ENCODE measurements at places on chromosomes 11 and 22.

- no peak for DNase-seq
These were observed 31.2 kb downstream of the MRPL48 start for GRCh38 chr11:73818846-73819245.

DNA sequence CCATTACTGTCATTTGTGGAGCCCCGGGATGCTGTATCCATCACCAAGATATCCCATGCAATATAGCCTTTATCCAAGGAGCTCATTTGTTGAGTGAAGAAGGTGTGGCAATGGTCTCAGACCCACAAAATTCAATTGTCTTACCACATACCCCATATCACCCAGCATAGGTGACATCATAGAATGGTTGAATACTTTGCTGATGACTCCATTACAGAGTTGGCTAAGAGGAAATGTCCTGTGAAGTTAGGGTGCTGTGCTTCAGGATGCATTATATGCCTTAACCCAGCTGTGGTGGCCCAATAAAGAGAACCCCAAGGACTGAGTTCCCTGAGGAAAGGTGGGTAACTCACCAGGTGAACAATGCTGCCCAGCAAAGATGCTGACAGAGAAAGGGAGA, 113.7 kb downstream of the EFCAB6 start:
- DNase-seq = no peak

DNA sequence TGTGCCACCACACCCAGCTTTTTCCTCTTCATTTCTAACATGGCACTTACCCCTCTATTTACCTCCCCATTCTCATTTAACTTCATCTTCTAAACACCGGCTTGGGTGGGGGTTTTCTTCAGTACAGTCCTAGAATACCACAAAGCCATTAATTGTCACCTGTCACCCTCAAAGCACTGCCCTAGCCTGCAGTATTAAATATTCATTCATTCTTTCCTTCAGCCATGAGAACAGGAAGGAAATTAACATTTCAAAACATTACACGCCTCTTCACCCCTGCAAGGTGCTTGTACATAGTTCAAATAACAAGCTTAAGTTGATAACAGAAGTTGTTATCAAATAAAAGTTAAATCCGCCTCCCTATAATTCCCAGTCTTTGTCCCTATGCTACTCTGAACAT, 10.7 kb upstream of the VPS37C start:
- DNase-seq = no peak

GRCh38 chr11:75478783-75479596, 46.0 kb upstream of the KLHL35 start:
- DNase-seq = no peak

Data from NCI-H2171 treated with DMSO at 0.1 percent for 48 hours (cell line).